Cardiac fibroblast (primary cell): ENCODE measurements at places on chromosomes 16 and 17.

- DNase-seq: no peak
Observed at GRCh38 chr17:56577190-56577842, 16.2 kb upstream of the NOG start.

DNA sequence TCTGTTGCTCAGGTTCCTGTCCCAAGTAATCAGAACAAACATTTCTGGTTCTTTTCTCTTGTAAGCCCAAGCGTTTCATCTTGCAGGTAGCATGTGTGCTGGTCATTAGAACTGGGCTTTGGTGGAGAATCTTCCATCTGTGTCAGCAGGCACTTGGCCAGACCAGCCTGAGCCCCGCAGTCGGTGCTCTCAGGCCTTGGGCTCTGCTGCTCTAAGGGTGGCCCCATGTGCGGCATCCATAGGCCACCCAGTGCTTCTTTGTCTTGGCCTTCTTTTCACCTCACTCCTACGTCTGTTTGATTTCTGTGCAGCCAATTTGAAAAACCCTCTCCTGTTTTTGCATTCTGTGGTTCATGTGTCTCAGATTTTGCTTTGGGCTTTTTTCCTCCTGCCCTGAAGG, 51.6 kb downstream of the PLD6 start:
- DNase-seq: no peak

- no peak for DNase-seq
Observed at GRCh38 chr16:12211870-12212690, 235.5 kb downstream of the SNX29 start.

DNA sequence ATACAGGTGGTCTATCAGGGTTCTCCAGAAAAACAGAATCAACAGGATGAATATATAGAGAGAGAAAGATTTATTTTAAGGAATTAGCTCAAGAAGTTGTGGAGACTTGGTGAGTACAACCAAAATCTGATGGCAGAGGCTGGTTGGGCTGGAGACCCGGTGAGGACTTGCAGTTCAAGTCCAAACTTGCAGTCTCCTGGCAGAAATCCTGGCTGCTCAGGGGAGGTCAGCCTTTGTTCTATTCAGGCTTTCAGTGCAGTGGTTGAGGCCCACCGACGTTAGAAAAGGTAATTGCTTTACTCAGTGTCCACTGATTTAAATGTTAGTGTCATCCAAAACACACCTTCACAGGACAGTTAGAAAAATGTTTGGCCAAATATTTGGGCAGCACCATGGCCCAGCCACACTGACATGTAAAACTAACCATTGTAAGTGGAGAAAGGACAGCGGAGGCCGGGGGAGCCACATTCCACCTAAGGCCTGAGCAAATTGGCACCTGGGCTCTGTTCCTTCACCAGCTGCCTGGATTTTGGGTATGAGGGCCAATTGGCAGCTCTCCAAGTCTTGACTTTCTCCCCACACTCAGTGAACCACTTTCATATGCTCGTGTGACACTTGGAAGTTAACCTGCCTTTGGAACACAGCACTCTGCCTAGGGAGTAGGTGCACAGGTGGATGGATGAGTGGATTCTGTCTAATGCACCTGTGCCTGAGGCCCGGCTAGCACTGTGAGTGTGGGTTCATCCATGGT, 54.7 kb downstream of the CACNG5 start:
- DNase-seq: no peak

- no peak for DNase-seq
Observed at GRCh38 chr17:45814622-45815606, 29.8 kb upstream of the SPPL2C start.

- DNase-seq: peak; percentile 82
Observed at GRCh38 chr16:11155284-11155806, 100.7 kb downstream of the SOCS1 start.

- no peak for DNase-seq
Observed at GRCh38 chr16:68236137-68236825, 354 bp upstream of the ESRP2 start.

- no peak for DNase-seq
Observed at GRCh38 chr17:16976725-16977550, 5.0 kb upstream of the TNFRSF13B start.

- DNase-seq: no peak
Observed at GRCh38 chr17:28177351-28177750, 134.9 kb downstream of the NLK start.

DNA sequence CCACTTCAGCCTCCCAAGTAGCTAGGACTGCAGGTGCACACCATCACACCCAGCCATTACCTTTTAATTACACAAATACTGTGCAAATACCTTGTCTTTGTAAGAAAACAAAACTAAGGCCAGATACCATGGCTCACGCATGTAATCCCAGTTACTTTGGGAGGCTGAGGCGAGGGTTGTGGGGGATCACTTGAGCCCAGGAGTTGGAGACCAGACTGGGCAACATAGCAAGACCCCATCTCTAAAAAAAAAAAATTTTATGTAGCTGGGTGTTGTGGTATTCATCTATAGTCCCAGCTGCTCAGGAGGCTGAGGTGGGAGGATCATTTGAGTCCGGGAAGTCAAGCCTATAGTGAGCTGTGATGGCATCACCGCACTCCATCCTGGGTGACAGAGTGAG, 151.6 kb downstream of the CLEC16A start:
- DNase-seq: no peak

GRCh38 chr17:28249706-28250105, 69.3 kb upstream of the TMEM97 start:
- DNase-seq: no peak

DNA sequence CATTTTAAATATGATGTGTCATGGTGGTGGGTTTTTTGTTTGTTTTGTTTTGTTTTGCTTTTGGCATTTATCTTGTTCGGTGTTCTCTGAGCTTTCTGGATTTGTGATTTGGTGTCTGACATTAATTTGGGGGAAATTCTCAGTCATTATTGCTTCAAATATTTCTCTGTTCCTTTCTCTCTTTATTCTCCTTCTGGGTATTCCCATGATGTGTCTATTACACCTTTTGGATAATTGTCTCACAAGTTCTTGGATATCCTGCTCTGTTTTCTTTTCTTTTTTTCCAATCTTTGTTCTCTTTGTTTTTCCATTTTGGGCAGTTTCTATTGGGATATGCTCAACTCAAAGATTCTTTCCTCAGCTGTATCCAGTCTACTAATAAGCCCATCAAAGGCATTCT, 88.5 kb downstream of the MARCHF10 start:
- DNase-seq: no peak

- DNase-seq: no peak
Observed at GRCh38 chr16:899683-900060, 71.1 kb downstream of the LMF1 start.

- DNase-seq: no peak
Observed at GRCh38 chr16:65829076-65829475, 537.4 kb upstream of the CDH5 start.

GRCh38 chr16:46996952-46997458, 23.5 kb upstream of the DNAJA2 start:
- no peak for DNase-seq

- DNase-seq: peak; percentile 32
Observed at GRCh38 chr17:78133971-78134898, 3.7 kb downstream of the TMC8 start.

DNA sequence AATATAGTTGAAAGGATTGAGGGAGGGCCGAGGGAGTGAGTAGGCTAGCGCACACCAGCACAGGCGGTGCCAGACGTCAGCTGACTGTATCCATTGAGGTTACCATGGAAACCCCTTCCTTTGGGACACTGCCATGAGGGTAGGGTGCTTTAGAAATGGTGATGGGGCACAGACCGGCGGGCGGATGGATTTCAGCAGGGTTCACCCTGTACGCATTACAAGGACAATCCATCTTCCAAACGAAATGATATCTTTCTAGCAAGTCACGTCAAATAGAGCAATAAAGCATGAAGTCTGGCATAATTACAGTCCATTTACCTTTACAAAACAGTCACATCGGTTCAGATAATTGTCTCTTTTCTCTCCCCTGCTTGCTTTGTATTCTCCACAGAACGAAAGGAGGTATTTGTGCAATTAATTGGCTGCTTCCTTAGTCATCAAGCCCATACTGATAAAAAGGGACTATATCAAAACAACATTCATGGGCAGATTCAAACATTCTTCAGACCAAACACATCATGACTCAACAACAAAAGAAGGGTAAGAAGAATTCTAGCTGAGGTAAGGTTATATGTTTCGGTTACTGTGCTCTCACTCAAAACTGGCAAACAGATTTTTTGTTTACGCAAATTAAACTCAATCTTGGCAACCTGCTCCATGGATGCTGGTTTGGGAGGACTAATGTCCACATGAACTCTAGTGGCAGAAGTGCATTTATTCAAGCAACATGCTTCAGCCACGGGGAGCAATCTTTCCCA, 140.6 kb downstream of the CDK5R1 start:
- peak; percentile 14 for DNase-seq

GRCh38 chr17:37770631-37771518, 26.0 kb upstream of the HNF1B start:
- peak; percentile 76 for DNase-seq

DNA sequence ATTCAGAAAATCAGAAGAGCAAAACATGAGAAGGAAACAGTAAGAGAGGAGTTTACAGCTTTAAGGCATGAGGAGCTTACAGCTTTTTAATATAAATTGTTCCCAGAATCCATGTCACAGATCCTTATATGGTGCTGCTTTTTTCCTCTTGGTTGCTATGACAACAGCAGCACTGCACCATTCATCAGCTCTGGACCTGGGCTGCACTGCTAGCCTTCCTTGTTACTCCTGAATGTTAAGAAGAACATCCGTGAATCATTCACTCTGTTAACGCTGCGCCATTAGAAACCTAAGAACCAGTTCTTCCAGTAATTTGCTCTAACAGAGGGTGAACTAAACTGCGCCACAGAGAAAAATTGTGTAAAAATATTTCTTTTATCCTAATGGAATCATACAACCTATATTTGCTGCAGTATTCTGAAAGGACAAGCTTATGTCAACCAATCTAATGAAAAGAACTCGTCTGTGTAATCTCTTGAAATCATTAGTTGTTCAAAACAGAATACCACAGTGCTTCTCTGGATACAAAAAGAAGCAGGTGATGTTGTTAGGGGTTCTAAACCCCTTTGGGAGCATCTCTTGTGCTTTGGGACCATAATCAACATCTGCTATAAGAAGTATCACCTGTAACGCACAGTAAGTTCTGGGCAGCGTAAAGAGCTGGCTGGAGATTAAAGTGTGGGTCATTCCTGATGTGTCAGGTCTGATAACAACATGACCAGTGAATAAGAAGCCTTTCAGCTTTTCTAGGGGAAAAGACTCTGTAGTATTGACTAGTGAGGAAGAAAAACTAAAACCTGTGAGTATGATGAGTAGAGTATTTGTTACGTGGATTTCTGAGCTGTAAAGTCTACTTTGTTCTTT, 151.2 kb downstream of the TANC2 start:
- DNase-seq: peak; percentile 29

GRCh38 chr17:79064026-79064425, 10.6 kb upstream of the ENGASE start:
- DNase-seq: no peak

GRCh38 chr17:75551266-75551665, 25.8 kb downstream of the LLGL2 start:
- no peak for DNase-seq

GRCh38 chr16:23742766-23743165, 12.1 kb upstream of the CHP2 start:
- no peak for DNase-seq

GRCh38 chr17:67678414-67678813, 39.3 kb upstream of the NOL11 start:
- no peak for DNase-seq

- DNase-seq: no peak
Observed at GRCh38 chr17:70028978-70029767, 45.9 kb upstream of the KCNJ16 start.

DNA sequence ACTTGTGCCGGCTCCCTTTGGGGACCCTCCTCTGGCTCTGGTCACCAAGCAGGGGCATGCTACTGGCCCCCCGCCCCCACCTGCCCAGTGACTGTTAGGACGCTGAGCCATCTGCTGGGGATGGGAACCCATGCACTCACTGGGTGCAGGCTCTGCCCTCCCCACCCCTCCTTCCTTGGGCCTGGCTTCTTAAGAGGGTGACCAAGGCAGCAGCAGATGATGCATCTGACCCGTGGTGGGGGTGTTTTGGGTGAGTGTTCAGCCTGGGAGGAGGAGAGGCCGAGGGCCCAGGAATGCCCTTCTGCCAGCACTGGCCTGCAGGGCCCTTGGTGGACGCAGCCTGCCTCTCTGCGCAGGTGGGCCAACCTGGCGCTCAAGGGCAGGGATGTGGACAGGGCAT, 19.2 kb upstream of the MTSS2 start:
- DNase-seq: no peak

DNA sequence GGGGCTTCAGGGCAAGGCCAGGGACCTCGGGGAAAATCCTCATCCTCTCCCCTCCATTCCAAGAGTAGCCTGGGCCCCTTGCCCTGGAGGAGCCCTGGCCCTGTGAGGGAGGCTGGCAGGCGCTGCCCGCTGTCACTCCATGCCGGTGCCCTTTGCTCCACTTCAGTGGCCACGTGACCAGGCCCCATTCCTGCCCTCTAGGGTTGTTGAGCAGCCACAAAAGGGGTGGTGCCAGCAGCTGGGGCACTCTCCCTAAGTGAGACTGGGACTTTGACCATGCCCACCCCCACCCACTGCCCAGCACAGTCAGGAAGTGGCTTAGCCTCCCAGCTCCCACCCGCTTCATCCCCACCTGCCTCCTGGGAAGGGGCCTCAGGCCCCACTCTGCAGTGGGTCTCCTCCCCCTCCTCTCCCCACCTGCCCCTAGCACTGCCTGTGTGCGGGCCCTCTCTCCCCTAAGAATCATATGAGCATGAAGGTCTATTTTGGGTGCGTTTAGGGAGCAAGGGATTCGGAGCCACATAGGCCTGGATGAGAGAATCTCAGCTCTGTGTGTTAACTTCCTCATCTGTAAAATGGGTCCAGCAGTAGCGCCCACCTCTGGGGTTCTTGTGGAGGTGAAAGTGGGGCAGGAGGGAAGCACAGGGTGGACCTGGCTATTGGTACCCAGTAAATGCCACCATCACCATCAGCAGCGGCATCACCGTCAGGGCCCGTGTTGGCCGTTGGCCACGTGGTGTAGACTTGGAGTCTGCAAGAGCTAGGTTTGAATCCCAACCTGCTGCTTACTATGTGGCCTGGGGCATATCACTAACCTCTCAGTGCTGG, 7.2 kb downstream of the PDK2 start:
- DNase-seq: no peak

DNA sequence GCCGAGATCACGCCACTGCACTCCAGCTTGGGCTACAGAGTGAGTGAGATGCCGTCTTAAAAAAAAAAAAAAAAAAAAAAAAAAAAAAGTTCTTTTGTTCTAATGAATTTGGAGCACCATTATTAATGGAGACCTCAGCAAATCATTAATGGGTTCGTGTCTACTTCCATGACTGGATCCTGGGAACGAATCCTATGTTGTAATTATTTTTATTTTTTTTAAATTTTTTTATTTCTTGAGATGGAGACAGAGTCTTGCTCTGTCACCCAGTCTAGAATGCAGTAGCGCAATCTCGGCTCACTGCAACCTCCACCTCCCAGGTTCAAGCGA, 30.7 kb downstream of the SPOP start:
- DNase-seq: no peak

- DNase-seq: no peak
Observed at GRCh38 chr17:77548967-77549366, 408.2 kb downstream of the SEC14L1 start.

DNA sequence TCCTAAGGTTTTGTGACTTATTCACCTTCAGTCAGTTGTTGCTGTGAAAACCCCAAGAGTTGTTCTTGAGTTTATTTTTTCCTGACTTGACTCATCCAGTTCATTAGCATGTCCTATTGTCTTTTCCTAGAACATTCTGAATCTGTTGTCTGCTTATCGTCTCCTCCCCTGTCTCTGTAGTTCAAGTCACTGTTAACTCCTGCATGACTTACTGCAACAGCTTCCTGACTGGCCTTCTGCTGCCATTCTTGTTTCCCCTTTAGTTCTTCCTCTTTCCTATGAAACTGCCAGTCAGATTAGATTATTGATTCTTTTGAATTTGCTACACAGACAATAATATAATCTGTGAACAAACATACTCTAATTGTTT, 161.5 kb downstream of the FTO start:
- DNase-seq: peak; percentile 58
